ENCODE measurements at places on chromosomes 6 and 20.
A peak's percentile ranks its signal among the peaks of the same experiment; 100 is the strongest.

DNA sequence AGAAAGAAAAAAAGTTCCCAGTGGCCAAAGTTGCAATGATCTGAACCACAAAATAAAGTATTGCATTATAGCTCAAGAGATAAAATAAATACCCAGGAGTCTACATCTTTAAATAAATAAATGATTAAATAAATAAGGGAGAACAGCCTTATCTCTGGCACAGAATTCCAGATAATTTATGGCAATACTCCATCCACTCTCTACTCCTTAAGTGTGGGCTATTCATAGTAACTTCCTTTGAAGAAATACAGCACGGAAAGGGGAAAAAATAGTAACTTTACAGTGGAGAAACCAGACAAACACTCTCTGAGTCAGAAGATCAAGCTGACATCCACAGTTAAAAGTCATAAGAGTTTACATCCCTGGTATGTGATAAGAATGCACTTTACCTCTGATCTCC lies 11.6 kb downstream of the AURKA start:
- DNase-seq = no peak

DNA sequence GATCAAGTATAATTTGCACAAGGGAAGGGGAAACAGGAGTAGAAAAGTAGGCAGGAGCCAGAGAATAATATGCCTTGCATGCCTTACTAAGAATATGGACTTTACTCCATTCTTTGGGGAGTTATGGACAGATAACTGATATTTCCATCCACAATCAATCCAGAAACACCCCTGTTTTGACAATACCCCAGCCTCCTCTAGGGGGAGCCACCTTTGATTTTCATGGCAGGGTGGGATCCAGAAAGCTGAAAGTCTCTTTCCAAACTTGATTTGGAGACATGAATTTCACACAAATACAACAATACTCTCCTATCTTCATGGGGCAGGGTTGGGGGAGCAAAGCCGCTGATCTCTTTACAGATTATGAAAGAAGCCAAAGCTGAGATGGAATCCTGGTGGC lies 404.1 kb downstream of the FOXA2 start:
- no peak for DNase-seq

GRCh38 chr20:49706630-49707091 lies 7.0 kb downstream of the B4GALT5 start:
- DNase-seq = no peak

GRCh38 chr20:62159839-62160238 lies 16.3 kb downstream of the SS18L1 start:
- peak; percentile 81 for DNase-seq

DNA sequence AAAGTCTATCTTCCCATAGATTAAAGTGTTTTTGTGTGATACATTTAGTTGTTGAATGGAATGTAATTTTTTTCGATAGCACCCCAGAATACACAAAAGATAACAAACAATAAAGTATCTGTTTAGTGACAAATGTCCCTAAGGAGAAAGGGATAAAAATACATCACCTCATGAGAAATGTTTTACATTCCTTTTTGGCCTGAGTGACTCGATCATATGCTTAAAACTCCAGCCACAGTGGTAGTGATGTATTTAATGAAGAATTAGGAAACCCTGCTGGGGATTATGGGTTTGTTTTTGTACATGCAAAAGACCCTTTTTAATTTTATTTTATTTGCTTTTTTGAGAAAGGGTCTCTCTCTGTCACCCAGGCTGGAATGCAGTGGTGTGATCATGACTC lies 4.3 kb upstream of the SGK1 start:
- no peak for DNase-seq

GRCh38 chr6:108285381-108285780 lies 9.5 kb upstream of the AFG1L start:
- no peak for DNase-seq

DNA sequence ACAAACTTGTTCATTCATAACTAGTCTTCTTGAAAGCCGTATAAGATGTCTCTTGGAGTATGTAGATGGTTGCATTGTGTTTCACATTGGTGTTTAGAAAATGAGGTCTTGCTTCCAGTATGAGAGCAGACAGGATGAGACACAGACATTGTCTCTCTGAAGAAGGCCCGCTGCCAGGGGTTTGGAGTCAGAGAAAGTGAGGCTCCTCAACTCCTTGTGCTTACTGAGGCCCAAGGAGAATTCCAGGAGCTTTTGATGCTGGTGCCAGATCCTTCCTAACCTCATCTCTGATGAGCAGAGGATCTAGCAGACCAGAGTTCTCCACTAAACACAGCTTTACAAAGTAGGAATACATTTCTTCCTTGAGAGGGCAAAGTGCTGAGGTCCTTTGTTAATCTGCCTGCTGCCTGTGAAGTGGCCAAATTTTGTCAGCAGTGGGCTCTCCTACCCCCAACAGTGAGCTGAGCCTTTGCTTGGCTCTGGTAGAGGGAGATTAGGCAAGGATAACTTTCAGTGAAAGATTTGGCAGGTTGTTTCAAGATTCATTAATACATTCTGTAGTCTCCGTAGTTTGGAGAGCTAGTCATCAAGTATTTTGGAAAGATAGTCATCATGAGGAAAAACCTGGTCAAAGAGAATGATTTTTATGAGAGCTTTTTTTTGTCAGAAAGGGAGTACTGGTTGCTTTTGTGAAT lies 9.7 kb downstream of the MAPRE1 start:
- no peak for DNase-seq

- DNase-seq = no peak
These were observed 198.6 kb downstream of the MMUT start for GRCh38 chr6:49264496-49264895.

DNA sequence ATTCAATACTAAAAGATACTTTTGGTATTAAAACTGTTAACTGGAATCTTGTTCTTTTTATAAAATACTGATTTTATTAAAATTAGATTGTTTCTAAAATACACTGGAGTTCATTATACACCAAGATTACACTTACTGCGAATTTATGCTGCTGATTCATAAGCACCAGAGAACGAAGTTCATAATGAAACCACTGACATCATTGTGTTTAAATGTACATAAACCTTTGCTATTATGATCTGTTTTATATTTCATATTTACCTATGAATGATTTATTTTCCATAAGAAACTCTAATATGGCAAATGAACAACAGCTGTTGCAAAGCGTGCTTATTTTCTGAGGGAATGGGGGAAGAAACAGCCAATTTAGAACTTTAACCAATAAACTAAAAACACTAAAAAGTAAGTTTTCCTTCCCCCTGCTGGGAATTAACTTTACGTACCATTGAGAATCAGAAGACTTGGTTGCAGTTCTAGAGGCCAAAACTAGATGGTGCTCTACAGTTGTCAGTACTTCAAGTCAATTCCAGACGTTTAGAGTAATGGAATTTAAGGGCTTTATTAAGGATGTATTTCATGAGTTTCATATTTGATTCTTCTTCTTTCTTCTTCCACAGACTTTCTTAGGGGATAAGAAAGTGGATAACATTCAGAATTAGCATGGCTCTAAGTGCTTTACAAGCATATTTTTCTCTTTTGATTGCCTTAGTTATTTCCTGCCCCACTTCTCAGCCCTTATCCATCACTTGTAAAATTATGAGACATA lies 30.8 kb upstream of the COL19A1 start:
- no peak for DNase-seq

GRCh38 chr6:125415913-125416312 lies 114.1 kb upstream of the HDDC2 start:
- DNase-seq = no peak

GRCh38 chr6:142886431-142887170 lies 58.4 kb downstream of the HIVEP2 start:
- no peak for DNase-seq

DNA sequence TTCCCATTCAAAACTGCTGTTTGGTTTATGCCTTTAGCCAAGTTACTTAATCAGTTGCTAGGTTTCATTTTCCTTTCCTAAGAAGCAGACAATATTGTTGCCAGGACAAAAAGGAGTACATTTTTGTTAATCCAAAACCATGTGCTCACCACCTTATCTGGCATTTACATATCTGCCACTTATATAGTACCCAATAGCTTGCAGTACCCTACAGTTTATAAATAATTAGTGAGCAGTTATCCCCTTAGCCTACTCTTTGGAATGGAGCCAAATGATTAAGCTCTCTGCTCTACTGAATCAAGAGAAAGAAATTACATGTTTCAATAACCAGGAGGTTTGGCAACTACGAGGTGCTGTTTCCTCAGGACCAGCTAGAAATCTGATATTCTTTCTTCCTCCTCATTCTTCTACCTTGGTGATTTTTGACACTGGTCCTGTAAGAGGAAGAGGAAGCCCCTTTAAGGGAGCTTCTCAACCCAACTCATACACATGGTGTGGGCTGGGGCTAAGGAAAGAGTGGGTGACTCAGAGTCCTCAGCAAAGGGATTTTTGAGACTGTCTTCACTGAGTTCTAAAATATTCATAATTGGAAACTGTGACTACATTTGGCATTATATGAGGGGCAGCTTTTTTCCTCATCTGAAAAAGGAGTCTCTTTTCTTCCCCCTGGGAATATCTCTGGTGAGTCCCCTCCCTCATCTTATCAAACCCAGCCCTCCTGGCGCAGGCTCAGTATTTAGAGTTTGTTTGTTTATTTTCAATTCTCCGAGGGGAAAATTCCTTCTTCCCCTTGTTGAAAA lies 1.5 kb downstream of the ZNFX1 start:
- DNase-seq = peak; percentile 64

DNA sequence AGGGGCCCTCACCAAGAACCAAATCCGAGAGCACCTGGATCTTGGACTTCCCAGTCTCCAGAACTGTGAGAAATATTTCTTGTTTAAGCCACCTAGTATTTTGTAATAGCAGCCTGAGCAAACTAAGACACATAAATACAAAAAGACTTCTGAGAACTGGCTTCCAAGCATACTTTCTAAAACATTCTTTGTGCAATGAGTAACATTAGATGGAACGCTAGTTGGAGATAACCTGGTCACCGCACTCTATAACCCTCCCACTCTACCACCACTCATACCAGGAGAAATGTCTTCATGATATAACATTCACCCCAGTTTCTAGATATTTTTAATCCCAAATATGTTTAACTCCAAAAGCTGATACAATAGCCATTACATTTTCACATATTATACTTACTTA lies 169.5 kb upstream of the THEMIS start:
- DNase-seq = no peak

- no peak for DNase-seq
These were observed 20.7 kb downstream of the SERPINB6 start for GRCh38 chr6:2950713-2951112.

DNA sequence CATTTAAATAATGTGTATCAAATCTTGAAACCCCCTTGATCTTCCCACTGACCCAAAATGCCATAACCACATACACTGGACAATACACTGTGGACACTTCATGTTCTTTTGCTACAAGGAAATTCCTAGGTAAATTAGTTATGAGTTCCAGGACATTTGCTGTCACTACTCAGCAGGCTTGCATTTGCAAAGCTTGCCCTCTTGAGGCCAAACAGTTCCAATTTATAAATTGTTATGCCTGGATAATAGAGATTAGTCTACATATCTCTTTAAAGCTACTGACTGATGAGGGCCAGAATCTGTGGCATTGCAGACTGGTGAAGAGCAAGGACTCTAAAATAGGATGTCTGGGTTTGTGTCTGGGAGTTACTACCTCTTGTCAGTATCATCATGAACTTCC lies 17.4 kb upstream of the RAB32 start:
- no peak for DNase-seq

- DNase-seq = no peak
These were observed 121.2 kb downstream of the PTPRT start for GRCh38 chr20:43068482-43068881.

GRCh38 chr6:157092736-157093135 lies 230.6 kb downstream of the TMEM242 start:
- no peak for DNase-seq

DNA sequence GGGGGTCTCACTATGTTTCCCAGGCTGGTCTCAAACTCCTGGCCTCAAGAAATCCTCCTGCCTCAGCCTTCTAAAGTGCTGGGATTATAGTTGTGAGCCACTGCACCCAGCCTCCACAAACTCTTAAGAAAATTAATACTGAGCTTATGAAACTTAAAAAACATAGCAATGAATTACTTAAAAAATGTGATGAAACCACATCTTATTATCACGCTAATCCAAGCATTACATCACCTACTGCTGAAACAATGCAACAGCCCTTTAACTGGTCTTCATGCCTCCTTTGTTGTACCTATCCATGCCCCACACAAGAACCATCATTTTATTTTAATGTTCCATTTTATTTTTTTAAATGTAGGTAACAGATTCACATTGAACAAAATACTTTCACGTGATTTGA lies 24.9 kb downstream of the SESN1 start:
- no peak for DNase-seq

DNA sequence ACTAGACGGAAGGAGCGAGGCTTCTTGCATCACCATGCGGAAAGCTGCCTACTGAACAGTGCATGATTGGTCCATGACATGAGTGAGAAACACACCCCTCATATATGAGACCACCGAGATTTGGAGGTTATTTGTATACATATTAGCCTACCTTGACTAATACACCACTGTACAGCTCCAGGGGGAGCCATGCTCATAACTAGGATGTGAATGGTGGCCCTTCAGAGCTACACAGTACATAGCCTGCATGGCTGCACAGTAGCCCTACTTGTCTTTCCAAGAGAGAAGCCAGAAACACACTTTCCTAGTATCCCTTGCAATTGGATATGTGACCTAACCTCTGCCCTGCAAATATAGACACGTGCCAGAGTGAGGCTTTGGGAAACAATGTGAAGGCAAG lies 21.8 kb upstream of the MCUR1 start:
- no peak for DNase-seq

- DNase-seq = no peak
These were observed 57.1 kb downstream of the GJA1 start for GRCh38 chr6:121492536-121492935.

Measured in activated T-cell treated with anti-CD3 and anti-CD28 coated beads, Interleukin-2, amount 50 U/mL, for 72 hours (primary cell).